ENCODE measurements at places on chromosomes 2 and 18. TPM values are rescaled to one million over a fixed set of nuclear protein-coding genes. Genes with fewer than 3 reads are reported as not detected.

Gene GNAL
- total RNA-seq: 49.8 TPM

Gene DYSF
- 0.47 TPM for total RNA-seq

Gene NPAS2
- total RNA-seq: 7.2 TPM

Gene SLC9A2
- 2.0 TPM for total RNA-seq

Gene ALK
- 0.78 TPM for total RNA-seq

Gene DCAF17
- total RNA-seq: 88.4 TPM

Gene IL36A
- total RNA-seq: not detected

Gene CFC1
- total RNA-seq: not detected
